HCEC 1CT (cell line): ENCODE measurements at places on chromosomes 16 and 17.

GRCh38 chr17:80716986-80717719 lies 172.5 kb downstream of the RPTOR start:
- no peak for DNase-seq

GRCh38 chr17:68035131-68035522 lies 408 bp upstream of the KPNA2 start:
- DNase-seq, result peak; percentile 94

DNA sequence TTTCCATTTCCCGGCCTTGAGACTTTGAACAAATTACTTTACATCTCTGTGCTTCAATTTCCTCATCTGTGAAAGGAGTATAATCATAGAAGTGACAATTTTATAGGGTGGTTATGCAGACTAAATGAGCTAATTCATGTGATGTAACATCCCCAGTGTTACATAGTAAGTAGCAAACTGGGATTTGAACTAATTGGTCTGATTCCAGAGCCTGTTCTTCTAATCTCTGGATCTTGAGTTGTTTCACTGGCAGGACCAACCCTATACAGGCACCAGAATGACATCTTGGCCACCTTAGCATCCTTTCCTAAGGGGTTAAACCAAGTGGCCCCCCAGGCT lies 77.7 kb downstream of the AATF start:
- DNase-seq, result no peak

- DNase-seq, result no peak
These were observed 37.2 kb downstream of the LMF1 start for GRCh38 chr16:933581-933980.

DNA sequence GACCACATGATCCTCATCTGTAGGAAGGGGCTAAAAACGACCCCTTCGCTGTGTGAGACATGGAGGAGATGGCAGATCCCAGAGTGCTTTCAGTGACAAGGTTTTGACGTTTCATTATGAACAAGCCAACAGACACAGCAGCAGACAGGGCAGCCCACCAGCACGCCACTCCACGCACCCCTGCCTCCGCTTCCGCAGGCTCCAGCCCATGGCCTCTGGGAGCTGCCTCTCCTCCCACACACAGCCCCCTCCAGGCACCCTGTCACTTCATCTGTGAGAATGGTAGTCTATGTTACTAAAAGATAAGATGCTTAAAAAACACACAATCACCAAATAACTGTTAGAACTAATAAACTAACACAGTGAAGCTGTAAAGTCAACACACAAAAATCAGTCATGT lies 12.3 kb upstream of the ADCY7 start:
- DNase-seq, result no peak

- DNase-seq, result peak; percentile 75
These were observed 15.6 kb upstream of the AURKB start for GRCh38 chr17:8225813-8226535.

DNA sequence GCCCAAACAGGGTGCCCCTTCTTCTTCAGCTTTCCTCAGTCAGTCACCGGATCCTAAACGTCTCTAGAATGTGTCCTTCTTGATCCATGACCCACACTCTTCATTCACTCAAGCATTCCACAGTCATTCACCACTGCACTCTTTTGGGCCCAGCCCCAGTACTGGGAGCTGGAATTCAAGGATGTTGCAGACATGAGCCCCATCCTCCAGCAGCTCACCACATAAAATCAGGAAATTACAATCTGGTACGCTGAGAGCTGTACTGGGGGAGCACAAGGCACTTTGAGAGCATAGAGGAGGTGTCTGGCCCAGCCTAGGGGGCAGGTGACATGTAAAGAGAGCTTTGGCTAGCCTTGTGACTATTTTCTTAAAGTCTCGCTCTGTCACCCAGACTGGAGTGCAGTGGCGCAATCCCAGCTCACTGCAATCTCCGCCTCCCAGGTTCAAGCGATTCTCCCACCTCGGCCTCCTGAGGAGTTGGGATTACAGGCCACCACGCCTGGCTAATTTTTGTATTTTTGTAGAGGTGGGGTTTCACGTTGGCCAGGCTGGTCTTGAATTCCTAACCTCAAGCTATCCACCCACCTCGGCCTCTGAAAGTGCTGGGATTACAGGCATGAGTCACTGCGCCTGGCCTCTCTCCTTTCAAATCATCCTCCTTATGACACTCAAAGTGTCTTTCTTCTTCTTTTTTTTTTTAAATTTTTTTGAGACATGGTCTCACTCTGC lies 18.7 kb downstream of the CES4A start:
- peak; percentile 19 for DNase-seq

GRCh38 chr17:11324846-11325420 lies 83.9 kb downstream of the SHISA6 start:
- no peak for DNase-seq

- no peak for DNase-seq
These were observed 2.0 kb downstream of the VAMP2 start for GRCh38 chr17:8160741-8161221.

DNA sequence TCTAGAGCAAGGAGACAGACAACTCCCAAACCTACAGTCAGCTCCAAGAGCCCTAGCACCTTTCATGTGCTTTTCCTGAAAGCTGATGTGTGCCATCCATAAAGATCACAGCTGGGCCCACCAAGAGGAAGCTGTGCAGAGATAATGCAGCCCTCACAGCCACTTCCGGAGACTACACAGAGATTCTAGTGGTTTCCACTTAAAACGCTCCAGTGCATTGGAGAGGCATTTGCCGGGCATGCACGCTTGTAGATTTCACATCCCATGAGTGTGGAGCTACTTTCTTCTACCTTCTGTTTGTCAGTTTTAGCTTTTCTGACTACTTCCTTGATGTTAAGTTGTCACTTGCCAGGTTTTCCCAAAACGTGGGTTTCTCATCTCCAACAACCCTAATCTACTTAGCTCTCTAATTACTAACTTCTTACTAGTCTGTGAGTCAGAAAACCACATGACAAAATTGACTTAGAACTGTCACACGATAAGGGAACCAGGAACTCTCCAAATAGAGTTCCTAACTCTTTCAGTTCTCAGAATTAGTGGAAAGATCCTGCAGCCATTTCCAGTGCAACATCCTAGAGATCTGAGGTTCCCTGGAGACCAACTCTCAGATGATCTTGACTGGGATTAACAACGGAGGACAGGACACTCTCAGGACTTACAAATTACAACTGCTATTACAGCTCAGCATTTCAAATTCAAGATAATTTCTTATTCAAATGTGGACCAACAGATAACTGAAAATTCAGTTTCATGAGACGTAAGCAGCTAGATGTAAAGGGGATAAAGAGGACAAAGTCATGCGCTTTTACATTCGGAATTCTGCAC lies 28.6 kb downstream of the PMP22 start:
- peak; percentile 51 for DNase-seq

GRCh38 chr17:81313776-81314397 lies 18.8 kb upstream of the SLC38A10 start:
- no peak for DNase-seq

GRCh38 chr17:60248618-60249289 lies 99.0 kb downstream of the CA4 start:
- no peak for DNase-seq

DNA sequence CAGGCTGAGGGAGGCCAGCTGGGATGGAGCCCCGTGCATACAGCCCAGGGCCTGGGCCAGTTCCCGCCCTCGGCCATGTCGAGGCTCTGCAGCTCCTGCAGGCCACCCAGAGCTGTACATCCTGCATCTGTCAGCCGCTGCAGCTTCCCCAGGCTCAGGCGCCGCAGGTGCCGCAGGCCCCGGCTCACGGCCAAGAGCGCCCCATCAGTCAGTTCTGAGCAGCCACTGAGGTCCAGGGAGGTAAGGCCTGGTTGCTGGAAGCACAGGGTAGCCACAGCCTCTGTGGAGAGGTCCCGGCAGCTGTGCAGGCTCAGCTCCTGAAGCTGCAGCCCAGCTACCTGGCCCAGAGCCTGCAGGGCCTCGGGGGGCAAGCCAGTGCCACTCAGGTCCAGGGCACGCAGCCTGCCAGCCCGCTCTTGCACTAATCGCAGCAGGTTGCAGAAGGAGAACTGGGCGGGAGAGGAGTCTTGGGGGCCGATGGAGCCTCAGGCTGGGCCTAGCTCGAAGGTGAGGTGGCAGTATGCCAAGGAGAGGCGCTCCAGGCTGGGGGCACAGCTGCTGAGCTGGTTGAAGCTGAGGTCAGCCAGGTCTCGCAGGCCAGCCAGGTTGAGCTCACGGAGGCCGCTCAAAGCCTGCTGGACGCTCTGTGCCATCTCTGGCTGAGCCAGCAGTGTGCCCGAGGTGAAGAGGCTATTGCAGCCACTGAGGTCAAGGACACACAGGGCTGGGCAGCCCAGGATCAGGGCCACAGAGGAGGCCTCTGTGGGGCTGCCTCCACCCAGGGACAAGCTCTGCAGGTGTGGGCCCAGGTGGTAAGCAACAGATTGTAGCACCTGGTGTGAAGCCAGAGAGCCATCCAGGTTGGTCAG lies 11.4 kb downstream of the ELMO3 start:
- DNase-seq, result no peak

- DNase-seq, result no peak
These were observed 50.5 kb downstream of the VMP1 start for GRCh38 chr17:59757881-59758385.

GRCh38 chr17:48725288-48726064 lies 2.5 kb downstream of the PRAC2 start:
- DNase-seq, result no peak

DNA sequence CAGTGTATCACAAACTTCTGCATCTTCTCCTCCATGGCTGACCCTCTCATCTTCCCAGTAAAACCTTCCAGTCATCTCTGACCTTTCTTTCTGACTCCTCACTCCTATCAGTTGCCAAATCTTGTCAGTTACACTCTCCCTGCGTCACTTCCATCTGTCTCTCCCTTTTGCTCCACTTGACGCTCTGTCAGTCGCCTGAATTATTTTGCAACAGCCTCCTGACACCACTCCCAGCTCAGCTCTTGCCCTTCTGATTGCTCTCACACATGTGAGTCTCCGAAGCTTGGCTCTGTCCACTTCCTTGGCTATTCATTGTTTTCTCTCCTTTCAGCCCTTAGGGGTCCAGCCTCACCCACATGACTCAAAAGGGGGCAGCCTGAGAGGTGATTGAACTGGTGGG lies 27.7 kb downstream of the DHRS7C start:
- DNase-seq, result no peak

- no peak for DNase-seq
These were observed 494.1 kb downstream of the TMEM114 start for GRCh38 chr16:8096211-8096610.

DNA sequence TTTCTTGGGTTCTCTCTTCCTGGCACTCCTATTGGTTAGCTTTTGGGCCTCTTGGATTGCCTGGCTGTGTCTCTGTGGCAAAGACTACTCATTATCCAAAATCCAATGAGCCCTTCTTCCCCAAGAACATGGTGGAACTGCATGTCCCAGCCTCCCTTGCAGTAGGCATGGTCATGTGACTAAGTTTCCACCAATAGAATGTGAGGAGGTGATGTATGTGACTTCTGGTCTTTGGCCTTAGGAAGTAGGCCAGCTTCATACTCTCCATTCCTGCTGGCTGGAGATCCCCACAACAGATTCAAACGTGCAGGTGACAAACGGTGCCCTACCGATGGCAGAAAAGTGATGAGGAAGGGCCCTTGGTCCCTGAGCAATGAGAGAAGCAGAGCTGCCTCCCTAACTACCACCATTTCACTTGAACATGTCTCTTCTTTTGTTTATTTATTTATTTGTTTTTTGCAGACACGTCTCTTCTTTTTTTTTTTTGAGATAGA lies 17.3 kb upstream of the SPN start:
- DNase-seq, result no peak

- no peak for DNase-seq
These were observed 1.9 kb upstream of the DNASE1 start for GRCh38 chr16:3652373-3653195.

GRCh38 chr17:30717291-30718098 lies 107.0 kb downstream of the CRLF3 start:
- DNase-seq, result no peak

- DNase-seq, result peak; percentile 16
These were observed 519 bp downstream of the ST6GALNAC2 start for GRCh38 chr17:76585033-76585648.

- DNase-seq, result no peak
These were observed 9.1 kb upstream of the MED9 start for GRCh38 chr17:17467720-17468119.

DNA sequence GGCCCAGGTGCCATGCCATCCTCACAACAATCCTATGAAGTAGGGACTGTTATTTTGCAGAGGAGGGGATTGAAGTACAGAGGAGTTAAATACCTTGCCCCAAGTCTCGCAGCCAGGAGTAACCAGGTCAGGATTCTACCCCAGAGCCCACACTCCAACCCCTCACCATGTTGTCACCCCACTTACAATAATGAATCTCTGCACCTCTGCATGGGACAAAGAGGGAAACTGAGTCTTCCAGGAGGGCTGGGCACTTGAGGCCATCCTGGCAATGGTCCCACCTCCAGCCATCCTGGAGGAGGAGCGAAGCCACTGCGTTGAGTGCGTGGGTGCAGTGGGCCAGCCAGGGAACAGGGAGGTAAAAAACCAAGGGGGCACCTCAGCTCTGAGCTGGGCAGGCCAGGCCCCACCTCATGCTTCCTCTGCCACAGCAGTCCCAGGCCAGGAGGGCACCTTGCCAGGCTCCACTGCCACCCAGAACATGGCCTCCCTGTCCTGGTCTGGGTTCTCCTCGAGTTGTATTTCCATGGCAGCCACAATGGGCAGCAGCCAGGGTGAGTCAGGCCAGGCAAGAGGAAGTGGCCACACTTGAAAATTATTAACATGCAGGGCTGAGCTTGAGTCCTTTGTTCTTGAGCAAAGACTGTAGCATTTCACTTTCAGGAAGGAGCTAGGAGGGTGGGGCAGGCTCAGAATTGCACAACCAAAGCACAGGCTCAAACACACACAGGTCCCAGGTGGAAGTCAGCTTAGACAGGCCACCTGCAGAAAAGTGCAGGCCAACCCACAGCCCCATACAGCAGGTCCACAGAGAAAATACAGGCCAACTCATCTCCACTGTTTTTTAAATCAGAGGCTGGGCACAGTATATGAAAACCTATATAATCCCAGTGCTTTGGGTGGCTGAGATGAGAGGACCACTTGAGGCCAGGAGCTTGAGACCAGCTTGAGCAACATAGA lies 52.1 kb downstream of the CUEDC1 start:
- DNase-seq, result peak; percentile 81

GRCh38 chr16:86575754-86576557 lies 2.4 kb upstream of the FOXL1 start:
- peak; percentile 97 for DNase-seq

DNA sequence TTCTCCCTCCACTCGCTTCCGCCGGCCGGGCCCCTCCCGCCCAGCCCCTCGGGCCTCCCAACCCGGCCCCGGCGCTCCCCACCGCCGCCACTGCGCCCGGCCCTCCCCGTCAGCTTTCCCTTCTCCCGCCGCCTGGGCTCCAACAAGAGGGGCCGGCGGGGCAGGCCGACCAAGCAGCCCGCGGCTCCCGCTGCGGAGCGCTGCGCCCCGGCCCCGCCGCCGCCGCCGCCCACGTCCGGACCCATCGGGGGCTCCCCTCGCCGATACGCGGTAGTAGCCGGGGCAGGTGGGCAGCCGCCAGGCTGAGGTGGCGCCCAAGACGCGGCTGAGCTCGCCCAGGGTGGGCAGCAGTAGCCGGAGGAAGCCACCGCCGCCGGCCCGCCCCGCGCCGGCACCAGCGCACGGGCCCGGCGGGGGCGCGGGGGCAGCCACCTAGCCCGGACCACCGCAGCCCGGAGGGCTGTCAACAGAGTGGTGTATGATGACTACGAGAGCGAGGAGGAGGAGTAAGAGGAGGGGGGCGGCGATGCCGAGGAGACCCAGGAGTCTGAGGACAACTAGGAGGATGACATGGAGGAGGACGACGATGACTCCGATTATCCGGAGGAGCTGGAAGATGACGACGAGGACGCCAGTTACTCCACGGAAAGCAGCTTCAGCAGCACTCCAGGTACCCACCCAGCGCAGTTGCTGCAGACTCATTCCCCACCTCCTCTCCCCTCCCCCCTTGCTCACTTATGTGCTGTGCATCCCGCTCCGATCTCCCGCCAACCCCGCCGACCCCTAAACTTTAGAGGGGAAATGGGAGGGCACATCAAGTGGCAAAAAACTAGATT lies 498 bp downstream of the LRRC37B start:
- DNase-seq, result no peak
